A549 treated with AZD2906 at 1 μM for 4 hours (cell line): ENCODE measurements at places on chromosomes 6 and 20. TPM values are rescaled to one million over a fixed set of nuclear protein-coding genes. Genes with fewer than 3 reads are reported as not detected.

The MYMX gene
- total RNA-seq, result not detected in 5 replicates

The MATN4 gene
- total RNA-seq, result 0.10 to 0.22 TPM (median 0.12 TPM) in 4 of 5 replicates, not detected in the other

The SAPCD1 gene
- total RNA-seq, result 1.6 to 4.2 TPM (median 3.1 TPM) in 5 replicates

The GPRC6A gene
- not detected in 5 replicates for total RNA-seq

The SF3B5 gene
- total RNA-seq, result 177 to 233 TPM (median 223 TPM) in 5 replicates

The TRIM38 gene
- 1.5 to 2.0 TPM (median 1.7 TPM) in 5 replicates for total RNA-seq

The DBNDD2 gene
- total RNA-seq, result 21.2 to 29.3 TPM (median 25.5 TPM) in 5 replicates

The C6orf52 gene
- total RNA-seq, result 1.1 to 2.4 TPM (median 1.9 TPM) in 5 replicates

The ARMH2 gene
- total RNA-seq, result not detected in 5 replicates
